Glutamatergic neuron (in vitro differentiated cells): ENCODE measurements at places on chromosomes 6 and 20.

GRCh38 chr6:162468326-162468725 lies 259.2 kb downstream of the PRKN start:
- no peak for DNase-seq

GRCh38 chr6:53244399-53244931 lies 95.8 kb upstream of the GCM1 start:
- no peak for DNase-seq

DNA sequence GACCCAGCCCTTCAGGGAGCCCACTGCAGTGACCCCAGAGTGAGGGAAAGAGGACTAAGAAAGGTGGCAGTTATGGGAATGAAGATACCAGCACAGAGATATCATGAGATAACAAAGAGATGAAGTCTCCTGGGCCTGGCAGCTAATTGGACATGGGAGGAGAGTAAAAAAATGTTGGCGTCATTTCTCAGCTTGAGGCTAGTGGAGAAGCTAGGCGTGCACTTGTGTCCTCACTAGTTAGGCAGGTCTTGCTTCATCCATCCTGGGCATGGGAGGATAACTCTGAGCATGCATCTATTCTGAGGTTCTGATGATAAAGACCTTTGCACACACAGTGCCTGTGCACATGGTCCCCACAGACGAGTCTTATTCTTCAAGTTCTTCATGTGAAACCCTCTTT lies 4.1 kb upstream of the GFOD1 start:
- no peak for DNase-seq

GRCh38 chr6:118812970-118813369 lies 81.0 kb upstream of the ASF1A start:
- no peak for DNase-seq
